Pulmonary artery endothelial cell (primary cell): ENCODE measurements at places on chromosomes 7 and 10. TPM values are rescaled to one million over a fixed set of nuclear protein-coding genes. Genes with fewer than 3 reads are reported as not detected.
A peak's percentile ranks its signal among the peaks of the same experiment; 100 is the strongest.

EPO gene
- total RNA-seq = not detected in 2 replicates

POU6F2 gene
- total RNA-seq = not detected in 2 replicates

GARIN1A gene
- 0.13 and 0.18 TPM in 2 replicates for total RNA-seq

CYP2C19 gene
- total RNA-seq = 0.07 TPM in 1 of 2 replicates, not detected in the other

FBXL15 gene
- 7.3 and 7.6 TPM in 2 replicates for total RNA-seq

TCF7L2 gene
- total RNA-seq = 1.9 and 3.1 TPM in 2 replicates

DNA sequence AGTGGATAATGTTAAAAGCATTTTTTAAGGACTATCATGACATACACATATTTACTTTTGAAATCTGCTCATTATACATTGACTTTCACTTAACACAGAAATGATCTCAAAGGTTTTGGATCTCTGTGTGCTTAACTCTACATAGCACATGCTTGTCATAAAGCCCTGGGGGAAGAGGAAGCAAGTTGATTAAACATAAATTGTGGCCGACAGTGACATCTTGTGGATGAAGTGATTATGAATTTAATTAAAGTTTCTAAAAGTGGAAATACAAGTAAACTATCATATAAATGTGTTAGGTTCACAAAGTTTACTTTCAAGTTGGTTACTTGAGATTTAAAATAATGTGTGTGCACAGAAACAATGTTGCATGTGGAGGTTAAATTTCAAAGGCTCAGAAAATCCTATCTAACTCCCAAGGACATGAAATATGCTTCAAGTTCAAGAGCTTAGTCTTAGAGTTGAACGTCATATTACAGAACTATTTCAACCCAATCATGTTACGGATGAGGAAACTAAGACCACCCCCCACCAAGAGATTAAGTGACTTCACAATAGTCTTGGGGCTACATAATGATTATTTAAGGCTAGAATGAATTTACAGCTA, 1247.8 kb downstream of the GATA3 start:
- peak; percentile 4 for DNase-seq

DNA sequence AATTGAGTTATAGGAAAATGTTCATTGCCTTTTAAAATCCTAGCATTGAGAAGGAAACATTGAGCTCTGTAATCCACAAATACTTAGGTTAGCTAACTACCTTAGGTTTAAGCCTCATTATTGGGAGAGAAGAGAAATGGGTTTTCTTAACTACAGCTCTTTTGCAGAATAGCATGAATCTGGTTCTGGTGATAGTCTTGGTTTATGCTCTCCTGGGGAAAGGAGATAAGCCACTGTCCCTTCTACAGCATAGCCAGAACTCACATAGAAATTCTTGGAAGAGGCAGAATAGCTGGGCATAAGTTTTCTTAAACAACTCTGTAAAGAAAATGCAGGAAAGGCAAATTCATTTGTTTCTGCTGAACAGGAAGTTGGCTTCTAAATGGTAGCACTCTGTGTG, 378.6 kb upstream of the CHRM2 start:
- no peak for DNase-seq

- DNase-seq = peak; percentile 89
Measured at GRCh38 chr10:30041196-30042105, 17.9 kb downstream of the JCAD start.

DNA sequence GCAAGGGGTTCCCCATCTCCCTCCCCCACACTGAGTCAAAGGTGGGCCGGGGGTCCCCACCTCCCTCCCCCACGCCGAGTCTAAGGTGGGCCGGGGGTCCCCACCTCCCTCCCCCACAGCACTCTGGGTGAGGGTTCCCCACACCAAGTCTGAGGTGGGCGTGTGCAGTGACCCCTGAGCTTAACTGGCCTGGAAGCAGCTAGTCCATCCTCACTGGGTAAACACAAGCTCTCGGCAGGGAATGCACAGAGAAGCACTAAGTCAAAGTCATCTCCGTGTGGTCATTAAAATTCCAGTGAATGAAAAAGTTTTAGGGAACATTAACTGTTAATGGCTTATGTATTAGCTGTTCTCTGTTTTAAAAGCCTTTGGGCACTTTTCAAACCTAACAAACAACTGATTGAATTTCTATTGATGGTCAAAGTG, 43.7 kb upstream of the PRKAR1B start:
- DNase-seq = no peak

DNA sequence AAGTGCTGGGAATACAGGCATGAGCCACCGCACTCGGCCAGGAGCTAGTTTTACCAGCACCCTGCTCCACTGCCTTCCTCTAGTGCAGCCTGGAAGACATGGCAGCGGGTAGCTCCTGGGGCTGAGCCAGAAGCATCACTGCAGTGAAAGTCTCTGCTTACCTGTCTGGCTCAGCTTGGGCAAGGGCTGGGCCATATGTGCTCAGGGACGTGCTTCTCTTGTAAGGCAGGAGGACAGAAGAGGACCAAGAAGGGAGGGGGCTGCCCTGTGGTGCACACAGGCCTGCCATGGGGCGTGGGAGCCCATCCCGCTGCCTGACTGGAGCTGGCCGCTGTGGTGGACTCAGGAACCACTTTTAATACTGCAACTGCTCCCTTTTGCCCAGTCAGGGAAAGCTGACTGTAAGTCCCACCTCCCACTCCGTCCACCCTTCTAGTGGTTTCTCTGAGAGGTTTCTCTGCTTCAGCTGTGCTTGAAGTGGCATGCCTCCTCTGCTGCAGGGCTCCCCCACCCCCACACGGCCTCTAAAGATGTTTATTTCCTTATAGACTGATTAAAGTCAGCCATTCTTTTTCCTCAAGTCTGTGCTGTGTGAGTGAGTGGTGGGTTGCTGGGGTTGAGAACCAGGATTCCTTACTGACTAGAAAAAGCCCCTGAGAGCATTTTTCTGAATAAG, 25.3 kb upstream of the C10orf95 start:
- no peak for DNase-seq

DNA sequence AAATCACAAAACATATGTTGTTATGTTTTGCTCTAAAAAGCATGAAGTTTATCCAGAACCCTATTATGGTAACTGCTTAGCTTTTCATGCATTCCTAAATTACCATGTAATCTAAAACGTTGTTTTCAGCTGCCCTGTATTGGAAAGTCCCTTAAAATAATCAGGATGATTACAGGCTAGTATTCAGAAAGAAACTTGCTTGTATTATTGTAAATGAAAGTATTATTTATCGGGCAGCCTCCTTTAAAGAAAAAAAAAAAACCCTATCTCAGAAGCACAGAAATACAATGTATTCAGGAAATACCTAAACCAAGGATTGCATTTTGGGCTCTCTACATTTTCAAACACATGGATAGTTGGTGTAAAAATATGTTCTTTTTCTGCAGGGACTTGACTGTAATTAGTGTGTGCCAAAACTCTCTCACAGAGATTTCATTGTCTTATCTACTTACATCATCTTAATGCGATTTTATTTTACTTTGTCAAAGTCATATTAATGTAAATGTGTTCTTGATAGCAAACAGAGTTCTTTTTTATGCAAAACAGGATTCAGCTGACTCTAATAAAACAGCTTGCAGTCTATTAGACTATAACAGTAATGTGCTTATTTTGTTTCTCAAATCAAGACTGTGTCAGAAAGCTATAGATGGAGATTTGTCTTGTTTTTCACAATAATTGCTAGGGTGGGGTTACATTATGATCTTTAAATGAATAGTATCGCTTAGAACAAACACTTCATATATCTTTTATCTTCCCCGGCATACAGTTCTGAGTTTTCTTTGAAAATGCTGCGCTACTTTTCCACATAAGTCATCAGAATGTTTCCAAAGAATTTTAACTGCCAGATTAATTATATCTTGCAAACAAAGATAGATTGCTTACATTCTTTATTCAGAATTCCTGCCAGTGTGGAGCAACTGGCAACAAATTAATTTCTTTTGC, 65.3 kb upstream of the ARID5B start:
- no peak for DNase-seq

GRCh38 chr10:92187101-92187500, 103.8 kb downstream of the CPEB3 start:
- no peak for DNase-seq

DNA sequence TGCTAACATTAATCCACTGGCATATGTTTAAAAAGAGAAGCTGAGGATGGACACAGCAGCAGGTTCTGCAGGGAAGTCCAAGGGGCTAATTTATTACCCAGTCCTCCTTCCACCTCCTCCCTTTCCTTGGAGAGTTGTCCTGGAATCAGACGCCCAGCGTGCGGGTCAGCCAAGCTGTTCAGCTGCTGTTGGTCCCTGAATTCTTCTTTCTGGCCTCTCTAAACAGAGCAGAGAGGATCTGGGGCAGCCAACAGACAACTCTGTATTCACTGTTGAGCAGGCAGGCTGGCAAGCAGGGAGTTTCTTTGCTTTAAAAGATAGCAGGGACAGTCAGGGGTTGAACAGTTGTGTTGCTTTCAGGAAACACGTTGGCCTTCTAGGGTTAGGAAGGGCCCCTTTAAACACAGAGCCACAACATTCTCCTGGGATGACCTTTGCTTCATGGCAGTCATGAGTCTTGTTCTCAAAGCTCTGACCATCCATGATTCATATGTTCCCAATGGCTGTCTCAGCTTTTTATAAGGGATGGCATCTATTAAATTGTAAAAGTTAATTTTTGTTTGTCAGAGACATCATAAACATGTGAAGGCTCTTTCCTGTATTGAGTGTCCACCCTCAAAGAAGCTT, 217.0 kb downstream of the CREB5 start:
- DNase-seq = no peak

GRCh38 chr7:131795400-131795799, 239.0 kb upstream of the PODXL start:
- no peak for DNase-seq

- DNase-seq = no peak
Measured at GRCh38 chr10:42977032-42977416, 99.8 kb upstream of the RET start.

DNA sequence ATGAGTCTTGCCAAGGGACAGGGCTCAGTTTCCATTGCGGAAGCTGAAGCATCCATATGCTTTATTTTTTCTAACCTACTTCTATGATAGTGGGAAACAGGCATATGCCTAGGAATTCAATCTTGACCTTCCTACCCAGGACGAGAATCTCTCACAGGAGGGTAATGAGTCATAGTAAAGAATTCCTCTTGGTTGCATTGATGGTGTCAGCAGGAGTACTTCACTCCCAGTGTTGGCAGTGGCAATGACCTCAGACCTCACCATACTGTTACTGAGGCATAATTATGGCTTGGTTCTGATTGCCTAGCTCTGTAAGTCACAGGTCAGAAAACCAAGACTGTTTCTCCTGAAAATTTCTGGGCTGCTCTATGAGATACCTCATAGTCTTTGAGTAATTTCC, 552.9 kb downstream of the ARL4A start:
- no peak for DNase-seq

GRCh38 chr10:7372504-7372903, 38.3 kb downstream of the SFMBT2 start:
- no peak for DNase-seq

DNA sequence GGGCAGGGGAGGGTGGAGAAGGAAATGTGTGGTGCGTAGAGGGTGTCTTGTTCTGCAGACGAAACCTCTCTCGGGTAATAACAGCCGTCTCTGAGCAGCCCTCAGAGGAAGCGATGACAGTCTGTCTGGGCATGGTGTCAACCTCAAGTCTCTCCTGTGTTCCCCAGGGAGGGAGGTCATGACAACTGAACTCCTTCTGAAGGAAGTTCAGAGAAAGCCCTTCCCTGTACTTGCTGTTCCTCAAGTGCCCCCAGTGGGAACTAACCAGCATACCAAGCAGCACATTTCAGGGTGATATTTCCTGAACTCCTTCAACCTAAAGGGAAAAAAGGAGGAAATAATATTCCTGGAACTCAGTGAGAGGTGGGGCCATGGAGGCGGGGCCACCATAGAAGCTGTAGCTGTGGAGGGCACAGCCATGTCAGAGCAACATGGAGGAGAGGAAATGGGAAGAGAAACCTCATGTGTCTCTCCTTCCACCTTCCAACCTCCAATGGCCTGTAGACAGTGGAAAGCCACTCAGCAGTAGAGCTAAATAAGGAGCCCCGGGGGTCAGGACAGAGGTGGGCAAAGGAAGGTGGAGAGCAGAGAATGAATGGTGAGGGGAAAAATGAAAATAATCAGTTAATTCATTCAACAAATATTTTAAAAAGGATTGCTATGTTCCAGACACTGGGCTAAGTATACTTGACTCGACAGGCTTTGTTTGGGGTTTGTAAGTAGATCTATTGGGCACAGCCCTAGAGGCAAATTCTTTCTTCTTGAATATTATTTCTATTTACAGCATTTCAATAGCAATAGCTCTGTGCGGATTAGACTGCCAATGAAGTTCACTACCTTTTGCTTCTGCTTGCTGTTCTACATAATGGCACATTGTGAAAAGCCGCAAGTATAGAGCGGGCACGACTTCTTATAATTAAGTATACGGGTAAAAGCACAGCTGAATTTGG, 61.0 kb upstream of the AOAH start:
- no peak for DNase-seq

DNA sequence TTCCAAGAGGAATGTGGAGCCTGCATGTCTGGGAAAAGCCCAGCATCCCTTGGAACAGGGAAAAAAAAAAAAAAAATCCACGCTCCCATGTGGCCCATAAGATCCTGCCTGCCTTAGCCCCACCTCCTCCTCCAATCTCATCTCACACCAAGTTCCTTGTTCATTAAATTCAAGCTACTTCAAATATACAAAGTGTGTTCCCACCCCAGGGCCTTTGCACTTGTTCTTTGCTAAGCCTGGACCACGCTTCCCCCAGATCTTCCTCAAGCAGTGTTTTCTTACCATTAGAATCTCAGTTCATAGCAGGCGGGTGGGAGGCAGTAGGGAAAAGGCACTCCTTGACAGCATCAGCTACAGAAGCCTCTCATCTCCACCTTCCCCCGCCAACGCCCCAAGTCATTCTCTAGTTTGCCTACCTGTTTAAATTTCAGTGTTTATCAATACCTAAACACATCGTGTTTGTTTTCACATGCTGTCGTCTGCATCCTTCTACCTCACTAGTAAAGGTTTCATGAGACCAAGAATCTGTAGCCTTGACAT, 262.8 kb downstream of the FGFR2 start:
- no peak for DNase-seq

DNA sequence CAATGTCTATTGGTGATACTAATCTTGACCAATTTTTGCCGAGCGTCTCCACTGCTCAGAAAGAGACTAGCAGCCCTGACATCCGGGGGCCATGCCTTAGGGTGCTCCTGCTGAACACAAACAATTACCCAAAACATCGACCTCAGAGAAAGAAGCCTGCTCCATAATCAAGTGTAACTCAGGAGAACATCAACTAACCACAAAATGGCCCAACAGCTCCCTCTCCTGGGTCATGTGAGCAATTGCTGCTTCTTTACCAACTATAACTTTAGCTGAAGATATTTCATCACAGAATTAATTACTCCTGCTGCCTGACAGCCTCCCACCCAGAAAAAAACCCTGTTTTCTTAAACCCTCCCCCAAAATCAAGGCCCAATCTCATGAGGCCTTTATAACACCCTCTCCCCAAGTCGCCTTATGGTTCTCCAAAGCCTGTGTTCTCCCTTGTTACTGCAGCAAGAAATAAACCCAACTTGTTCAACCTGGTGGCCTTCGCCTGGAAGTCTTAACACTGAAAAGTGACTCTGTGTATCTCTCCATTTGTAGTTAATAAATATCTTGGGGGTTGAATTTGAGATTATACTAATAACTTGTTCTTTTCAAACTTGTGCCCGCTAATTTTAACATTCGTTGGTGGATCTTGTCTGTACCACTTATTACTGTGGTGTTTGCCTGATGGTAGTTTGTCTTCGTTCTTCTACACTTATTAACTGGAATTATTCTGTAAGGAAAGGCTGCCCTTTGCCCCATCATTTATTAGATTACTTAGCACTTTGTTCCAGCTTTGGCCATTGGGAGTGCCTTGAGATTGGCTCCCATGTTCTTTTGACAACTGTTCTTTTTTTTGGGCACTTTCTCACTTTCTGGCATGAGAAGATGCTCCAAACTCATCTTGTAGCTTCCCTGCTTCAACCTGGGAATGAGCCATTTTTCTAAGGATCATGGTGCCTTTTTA, 21.2 kb upstream of the RAMP3 start:
- DNase-seq = peak; percentile 36

GRCh38 chr10:33421789-33422462, 87.5 kb upstream of the NRP1 start:
- no peak for DNase-seq
